C1 segment of cervical spinal cord (tissue), 14 donors: ENCODE measurements at places on chromosomes 4 and X.

GRCh38 chr4:176238157-176238610, 30.8 kb downstream of the ASB5 start:
- no peak for DNase-seq

DNA sequence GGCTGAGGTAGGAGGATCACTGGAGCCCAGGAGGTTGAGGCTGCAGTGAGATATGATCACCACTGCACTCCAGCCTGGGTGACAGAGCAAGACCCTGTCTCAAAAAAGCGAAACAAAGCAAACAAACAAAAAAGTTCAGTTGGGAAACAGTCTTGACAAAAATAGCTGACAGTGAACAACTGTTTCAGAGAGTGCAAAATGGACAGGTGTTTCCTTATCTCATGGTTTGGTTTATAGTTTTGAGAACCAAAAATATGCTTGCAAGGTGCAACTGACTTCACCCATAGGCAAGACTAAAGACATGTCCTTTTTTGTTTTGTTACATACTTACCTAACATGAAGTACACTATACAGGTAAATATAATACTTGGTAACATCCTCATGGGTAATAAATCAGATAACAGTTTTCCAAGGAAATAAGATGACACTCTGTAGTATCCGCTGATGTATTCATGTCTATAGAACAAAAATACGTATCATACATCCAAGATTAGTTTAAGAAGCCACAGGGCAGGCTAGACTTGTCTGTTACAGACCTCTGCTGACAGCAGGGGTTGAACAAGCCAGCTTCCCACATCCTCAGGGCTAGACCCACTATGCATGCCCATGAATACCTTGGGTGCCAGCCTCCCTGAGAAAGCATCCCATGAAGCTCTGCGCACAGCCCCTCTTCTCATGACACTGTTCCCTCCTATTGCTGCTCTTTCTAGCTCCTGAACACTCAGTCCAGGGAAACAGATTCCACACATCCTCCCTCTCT, 59.3 kb downstream of the ABCG2 start:
- DNase-seq, result no peak

GRCh38 chr4:83010111-83010521, 507 bp downstream of the LIN54 start:
- no peak for DNase-seq

DNA sequence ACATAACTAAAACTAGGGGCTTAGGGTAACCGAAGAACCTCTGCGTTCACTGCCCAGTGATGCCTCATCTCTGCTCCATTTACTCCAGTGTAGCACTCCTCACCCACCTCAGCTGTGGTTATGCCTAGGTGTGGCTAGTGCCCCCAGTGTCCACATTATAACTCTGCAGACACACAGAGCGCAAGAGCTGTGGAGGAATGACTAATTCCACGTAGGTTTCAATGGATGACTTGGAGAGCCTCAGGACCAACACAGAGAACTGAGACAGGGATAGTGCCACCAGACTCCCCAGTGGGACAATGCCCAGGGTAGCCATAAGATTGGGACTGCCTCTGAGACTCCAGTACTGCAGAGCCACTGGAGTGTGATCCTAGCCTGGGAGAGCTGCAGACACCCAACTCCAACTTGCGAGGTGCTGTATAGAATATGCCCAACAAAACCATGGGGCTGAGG, 542.4 kb upstream of the DIPK2B start:
- no peak for DNase-seq

GRCh38 chr4:142316025-142316424, 530.1 kb downstream of the INPP4B start:
- no peak for DNase-seq

- no peak for DNase-seq
These were observed 74.6 kb downstream of the WDR44 start for GRCh38 chrX:118420462-118420861.

DNA sequence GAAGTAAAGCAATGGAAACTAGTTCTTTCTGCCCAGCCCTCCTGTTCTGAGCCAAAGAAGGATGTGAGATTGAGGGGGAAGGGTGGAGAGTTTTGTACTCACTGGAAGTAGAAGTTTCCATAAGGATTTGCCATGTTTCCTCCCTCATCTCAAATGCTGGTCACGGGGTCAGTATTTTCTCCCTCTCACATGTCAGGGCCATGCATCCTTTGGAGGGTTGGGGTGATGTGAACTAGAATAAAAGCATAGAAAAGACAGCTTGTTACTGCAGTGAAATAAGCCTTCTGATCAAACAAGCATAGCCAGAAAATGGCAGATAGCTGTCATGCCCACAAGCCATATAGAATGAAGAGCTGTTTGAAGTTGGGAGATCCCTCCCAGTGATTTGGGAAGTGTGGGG, 79.7 kb downstream of the KIT start:
- DNase-seq, result no peak

DNA sequence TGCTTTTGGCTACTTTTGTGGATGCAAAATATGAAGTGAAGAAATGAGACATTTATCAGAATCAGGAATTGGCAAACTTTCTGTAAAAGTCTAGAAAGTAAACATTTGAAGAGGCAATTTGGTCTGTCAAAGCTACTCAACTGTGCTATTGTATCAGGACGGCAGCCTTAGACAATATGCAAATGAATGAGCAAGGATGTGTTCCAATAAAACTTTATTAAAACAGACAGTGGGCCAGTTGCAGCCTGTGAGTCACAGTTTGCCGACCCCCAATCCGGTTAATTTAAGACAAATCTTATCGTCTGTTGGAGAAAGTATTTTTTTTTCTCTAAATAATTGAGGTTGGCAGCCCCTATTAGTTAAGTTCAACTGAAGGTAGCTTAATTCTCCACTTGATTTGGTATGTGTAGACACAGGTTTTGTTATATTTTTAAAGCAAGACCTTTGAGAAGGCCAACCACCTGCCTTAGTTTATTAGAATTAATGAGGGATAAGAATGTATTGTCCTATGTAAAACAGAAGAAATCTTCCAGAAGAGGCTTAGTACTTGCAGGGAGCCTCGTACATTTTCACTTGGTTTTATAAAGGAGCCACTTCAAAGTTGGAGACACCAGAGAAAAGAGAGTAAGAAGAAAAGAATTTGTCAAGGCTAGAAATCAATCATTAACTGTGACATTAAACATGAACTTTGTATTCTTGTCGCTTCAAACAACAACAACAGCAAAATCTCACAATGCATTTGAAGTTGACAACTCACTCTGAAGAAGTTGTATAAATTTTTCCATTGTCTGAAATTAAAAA, 81.6 kb upstream of the FAT1 start:
- DNase-seq, result no peak

DNA sequence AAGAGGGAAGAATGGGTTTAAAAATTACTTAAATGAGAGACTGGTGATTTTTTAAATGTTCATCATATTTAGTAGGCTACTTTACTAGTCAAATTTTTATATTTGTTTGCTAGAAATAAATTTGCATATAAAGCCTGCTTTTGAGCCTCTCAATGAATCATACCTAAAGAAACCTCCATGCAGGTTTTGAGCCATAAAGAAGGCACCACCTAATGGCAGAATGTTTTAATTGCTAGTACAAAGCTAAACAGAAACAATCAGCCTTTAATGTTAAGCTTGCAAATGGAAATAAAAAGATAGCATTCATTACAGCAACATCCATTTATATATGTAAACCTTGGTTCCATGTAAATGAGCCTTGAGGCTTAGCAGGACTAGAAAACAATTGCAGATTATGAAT, 989.7 kb downstream of the CCSER1 start:
- DNase-seq, result no peak

- no peak for DNase-seq
These were observed 244.8 kb upstream of the PSAPL1 start for GRCh38 chr4:7679406-7680040.

GRCh38 chrX:96126182-96126581, 558.5 kb upstream of the DIAPH2 start:
- no peak for DNase-seq

DNA sequence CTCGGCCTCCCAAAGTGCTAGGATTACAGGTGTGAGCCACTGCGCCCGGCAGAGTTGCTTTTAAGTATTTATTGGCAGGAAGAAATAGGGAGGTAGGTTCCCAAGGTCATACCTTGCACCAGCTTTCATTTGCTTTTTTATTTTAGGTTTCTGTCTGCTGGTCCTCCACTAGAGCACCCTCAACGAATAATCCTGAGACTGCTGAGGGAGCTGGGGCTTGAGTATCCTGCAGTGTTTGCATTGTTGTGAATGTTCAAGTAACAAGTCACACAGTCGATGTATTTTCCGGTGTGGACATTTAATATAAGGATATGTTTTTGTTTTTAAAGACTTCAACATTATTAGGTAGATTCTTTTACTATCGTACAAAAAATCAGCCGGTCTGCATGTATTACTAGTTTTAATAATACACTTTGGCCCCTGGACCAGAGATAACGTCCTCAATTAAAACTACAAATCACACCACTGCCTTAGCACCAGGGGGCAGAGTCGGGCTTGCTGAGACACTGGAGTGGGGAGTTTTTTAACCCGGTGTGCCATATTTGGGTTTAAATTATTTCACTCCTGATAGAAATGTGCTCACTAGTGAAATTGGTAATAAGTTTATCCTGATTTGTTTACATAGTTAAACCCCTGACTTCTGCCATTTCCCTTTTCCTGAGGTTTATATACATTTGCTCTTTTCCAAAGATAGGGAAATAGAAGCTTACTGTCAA, 11.6 kb downstream of the SMIM20 start:
- DNase-seq, result no peak
